Foreskin fibroblast (primary cell): ENCODE measurements at places on chromosomes 1 and 21.
A peak's percentile ranks its signal among the peaks of the same experiment; 100 is the strongest.

DNA sequence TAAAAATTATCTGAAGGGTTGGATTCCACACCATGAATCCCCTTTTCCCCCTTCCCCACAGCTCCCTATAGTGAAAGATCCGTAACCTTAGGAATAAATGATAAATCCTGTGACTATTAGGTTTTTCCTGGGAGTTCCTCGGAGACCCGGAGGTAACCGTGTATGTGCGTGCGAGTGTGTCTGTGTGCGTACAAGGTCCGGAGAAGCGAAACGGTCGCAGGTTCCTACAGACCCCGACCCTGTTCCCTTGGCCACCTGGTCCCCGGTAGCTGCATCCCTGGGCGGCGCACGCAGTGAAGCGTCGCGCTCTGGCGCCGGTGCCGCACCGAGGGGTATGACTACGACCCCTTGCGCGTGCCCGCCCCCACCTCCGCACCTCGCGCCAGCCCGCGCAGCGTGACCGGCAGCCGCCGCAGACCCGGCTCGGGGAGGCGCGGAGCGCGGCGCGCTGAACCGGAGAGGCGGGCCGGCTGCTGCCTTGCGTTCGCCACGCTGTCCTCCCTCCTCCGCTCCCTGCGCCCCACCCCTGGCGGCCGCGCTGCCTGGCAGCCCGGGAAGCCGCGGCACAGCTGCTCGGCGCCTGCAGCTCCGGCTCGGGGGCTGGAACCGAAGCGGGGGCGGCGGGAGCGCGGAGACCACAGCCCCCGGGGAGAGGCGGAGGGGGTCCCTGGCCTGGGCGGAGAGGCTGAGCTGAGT is at the start of gene AK5:
Gene AK5, plus strand, starts transcription at position 529 of the 696 bp plus-strand sequence. CDS start 295 bp downstream, outside the sequence.
- DNase-seq = peak; percentile 64

- DNase-seq = no peak
Observed at GRCh38 chr1:5830771-5831599, 161.2 kb downstream of the NPHP4 start.

GRCh38 chr1:113758631-113759332 is 504 bp downstream of the PHTF1 start:
- DNase-seq = peak; percentile 52

GRCh38 chr1:51044199-51044598 is 57.8 kb upstream of the C1orf185 start:
- DNase-seq = no peak

GRCh38 chr21:45994759-45995685 is 13.5 kb downstream of the COL6A1 start:
- peak; percentile 12 for DNase-seq

DNA sequence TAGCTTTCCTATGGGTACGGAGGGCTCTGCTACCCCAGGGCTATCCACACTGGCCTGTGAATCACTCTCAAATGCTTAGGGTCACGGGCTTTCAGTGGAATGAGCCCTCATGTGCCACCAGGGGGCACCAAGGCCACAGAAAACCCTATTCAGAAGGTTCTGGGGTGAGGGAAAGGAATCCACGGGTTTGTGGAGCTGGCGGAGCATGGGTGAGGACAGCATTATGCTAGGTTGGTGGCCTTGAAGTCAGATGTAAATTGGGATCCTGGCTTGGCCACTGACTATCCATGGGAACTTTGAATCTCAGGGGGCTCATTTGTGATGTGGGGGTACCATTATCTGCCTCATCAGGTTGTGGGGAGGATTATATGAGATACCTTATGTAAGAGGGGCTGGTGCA is 5.1 kb upstream of the LAMTOR5 start:
- peak; percentile 62 for DNase-seq

GRCh38 chr1:56625819-56626440 is 19.2 kb upstream of the PRKAA2 start:
- no peak for DNase-seq

- peak; percentile 28 for DNase-seq
Observed at GRCh38 chr1:202807451-202807925, 733 bp downstream of the KDM5B start.

GRCh38 chr1:93172778-93173177 is 7.4 kb downstream of the TMED5 start:
- DNase-seq = no peak

GRCh38 chr21:39386194-39386593 is 37.3 kb upstream of the HMGN1 start:
- peak; percentile 60 for DNase-seq

- no peak for DNase-seq
Observed at GRCh38 chr1:44717156-44717555, 13.8 kb downstream of the RNU5D-1 start.
